ENCODE measurements at places on chromosomes 12 and 14.

GRCh38 chr12:121872546-121873215 is 14.0 kb upstream of the HPD start:
- DNase-seq, result peak; percentile 53

DNA sequence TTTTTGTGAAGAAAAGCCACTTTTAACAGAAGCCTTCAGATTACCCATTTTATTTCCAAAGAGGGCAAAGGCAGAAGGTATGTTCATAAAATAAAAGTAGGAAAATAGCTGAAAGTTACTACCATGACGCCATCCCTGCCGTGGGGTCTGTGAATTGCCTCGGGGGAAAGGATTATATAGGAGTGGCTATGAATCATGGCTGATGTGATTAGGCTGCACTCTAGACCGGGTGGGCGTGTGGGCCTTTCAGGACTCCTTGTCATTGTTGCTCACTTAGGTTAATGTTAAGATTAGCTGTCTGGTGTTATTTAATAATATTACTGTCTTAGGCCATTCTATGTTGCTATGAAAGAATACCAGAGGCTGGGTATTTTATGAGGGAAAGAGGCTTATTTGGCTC is 195.5 kb downstream of the EGLN3 start:
- no peak for DNase-seq

- DNase-seq, result no peak
Measured at GRCh38 chr12:95474660-95474958, 657 bp downstream of the METAP2 start.

DNA sequence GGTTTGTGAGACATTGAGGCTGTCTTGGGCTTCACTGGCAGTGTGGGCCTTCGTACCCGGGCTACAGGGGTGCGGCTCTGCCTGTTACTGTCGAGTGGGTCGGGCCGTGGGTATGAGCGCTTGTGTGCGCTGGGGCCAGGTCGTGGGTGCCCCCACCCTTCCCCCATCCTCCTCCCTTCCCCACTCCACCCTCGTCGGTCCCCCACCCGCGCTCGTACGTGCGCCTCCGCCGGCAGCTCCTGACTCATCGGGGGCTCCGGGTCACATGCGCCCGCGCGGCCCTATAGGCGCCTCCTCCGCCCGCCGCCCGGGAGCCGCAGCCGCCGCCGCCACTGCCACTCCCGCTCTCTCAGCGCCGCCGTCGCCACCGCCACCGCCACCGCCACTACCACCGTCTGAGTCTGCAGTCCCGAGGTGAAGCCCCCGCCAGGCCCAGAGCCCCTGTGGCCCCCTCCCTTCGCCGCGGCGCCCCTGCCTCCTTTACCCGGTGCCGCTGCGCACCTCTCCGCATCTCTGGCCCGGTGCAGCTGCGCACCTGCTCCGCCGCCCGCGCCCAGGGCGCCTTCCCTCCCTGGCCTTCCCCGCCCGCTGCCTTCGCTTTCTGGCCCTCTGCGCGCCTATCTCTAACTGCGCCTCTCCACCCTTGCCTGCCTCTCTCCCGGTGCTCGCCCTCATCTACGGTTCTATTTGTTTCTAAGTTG is at the start of gene ENO2:
Gene ENO2 (plus strand): TSS at position 335 of the 701 bp plus-strand sequence. CDS start 1,253 bp downstream, outside the sequence.
- peak; percentile 70 for DNase-seq

DNA sequence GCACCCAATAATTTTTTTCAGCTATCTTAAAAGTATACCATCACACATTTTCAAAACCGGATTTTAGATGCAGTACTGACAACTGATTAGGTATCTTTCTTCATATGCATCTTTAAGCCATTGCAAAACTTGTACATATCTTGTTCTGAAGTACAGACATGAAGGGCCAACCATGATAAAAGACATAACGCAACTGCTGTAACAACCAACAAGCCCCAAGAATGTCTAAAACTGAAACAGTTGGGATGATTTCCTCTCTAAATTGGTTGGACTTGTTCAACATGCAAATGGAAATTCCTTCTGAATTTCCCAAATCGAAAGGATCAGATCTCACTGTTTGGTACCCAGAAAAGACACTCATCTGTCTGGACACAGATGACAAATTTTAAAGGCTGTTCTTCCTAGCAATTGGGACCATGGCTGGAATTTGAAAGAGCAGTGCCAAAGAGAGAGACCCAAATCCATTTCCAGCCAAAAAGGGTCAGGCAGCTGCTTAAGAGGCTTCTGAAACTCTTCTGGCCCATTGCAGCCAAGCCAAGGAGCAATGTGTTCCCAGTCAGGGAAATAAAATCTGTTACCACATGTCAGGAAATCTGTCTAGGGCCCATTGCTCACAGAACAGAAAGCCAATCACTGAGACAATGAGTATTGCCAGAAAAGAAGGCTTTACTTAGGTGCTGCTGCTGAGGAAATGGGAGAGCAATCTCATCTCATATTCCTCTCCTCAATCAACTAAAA is 1122.4 kb upstream of the USP15 start:
- no peak for DNase-seq

DNA sequence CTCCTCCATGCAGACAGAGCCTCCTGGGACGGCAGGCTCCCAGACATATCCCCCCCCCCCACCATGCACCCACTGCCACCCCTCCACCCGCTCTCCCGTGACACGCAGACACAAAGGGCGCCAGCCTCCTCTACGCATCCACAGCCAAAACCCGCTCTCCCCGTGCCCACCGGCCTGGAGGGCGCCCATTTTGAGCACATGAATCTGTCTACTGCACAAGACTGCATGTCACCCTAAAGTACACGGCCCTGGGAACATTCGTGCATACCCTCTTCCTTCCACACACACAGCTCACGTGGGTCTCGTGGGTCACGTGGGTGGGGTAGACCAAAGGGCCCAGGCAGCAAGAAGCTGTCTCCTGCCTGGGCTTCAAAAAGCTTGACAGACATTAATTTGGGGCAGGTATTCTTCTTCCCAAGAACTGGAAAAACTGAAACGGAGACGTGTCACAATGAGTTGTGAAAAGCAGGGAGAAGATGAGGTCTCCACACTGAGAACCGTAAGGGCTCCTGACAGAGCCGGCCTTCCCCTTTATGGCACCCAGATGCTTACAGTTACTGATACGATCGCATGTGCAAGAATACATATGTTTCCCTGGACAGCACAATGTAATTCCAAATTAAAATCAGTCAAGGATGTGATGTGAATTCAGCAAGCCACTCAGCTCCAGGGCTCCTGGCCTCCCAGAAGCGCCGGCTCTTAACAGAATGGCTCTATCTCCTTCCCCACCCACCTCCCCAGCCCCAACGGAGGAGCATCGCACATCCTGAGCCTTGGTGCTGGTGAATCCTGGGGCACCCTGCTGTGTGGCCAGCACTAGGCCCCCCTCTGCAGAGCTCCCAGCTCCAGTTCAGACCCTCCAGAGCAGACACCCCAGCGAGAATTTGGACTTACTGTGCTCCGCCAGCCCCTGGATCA is 1.9 kb downstream of the TGFB3 start:
- no peak for DNase-seq

GRCh38 chr12:26979733-26980132 is 34.5 kb downstream of the TM7SF3 start:
- DNase-seq, result no peak

DNA sequence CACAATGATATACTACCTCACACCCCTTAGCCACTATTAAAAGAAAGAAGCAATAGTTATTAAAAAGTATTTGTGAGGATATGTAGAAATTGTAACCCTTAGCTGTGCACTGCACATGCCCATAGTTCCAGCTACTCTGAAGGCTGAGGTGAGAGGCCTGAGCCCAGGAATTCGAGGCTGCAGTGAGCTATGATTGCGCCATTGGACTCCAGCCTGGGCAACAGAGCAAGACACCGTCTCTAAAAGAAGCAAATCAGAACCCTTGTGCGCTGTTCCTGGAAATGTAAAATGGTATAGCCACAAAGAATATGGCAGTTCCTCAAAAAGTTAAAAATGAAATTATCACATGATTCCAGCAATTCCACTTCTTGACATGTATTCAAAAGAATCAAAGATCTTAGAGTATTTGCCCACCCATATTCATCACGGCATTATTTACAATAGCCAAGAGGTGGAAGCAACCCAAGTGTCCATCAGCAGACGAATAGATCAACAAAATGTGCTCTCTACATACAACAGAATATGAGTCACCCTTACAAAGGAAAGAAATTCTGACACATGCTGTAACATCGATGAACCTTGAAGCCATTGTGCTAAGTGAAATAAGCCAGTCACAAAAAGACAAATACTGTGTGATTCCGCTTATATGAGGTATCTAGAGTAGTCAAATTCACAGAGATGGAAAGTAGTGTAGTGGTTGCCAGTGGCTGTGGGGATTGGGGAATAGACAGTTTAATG is 23.7 kb upstream of the YLPM1 start:
- no peak for DNase-seq

GRCh38 chr12:30732954-30733637 is 21.7 kb downstream of the CAPRIN2 start:
- DNase-seq, result no peak

- peak; percentile 47 for DNase-seq
Measured at GRCh38 chr12:12999271-12999958, 650 bp downstream of the HEBP1 start.

GRCh38 chr14:23939607-23940326 is 13.8 kb upstream of the DHRS4 start:
- DNase-seq, result no peak

- DNase-seq, result no peak
Measured at GRCh38 chr12:122686538-122686937, 16.6 kb downstream of the HCAR2 start.

DNA sequence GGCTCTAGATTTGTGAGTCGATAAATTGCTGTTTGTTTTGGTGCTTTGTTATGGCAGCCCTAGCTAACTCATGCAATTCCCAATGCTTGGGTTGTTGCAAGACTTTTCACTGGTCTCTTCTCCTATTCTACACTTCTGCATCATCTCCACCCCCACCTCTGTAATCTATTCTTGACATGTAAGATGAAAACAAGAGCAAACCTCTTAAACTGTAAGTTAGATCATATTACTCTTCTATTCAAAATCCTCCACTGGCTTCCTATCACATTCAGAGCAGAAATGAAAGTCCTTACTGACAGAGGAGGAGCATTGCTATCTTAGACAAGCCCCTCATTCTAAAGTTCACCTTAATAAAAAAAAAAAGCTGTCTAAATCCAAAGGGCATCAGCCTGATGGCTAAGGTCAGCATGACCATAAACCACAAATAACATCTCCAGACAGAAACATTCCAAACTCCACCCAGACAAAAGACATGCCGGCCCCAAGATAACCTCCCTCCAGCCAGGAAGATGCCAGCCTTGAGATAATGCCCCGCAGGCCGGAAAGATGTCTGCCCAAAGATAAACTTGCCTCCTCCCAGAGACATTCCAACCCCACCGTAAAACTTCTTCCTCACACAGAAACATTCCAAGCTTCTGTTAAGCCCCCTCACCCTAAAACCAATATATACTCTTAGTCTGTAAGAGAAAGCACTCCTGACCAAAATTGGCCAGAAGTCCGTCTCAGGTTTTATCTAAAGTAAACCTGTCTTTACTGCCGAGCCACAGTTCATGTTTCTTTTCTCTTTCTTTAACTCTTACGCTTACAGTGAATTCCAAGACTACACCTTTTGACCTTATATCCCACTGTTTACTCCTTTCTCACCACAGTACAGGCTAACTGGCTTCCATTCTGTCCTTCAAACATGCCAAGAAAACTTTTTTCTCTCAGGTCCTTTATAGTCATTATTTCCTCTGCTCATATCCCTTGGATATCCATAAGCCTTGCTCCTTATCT is 308.9 kb downstream of the KCNH5 start:
- DNase-seq, result no peak

- DNase-seq, result no peak
Measured at GRCh38 chr14:36952689-36953088, 219.7 kb downstream of the SLC25A21 start.

- DNase-seq, result no peak
Measured at GRCh38 chr12:70120970-70121369, 122.3 kb upstream of the CNOT2 start.

DNA sequence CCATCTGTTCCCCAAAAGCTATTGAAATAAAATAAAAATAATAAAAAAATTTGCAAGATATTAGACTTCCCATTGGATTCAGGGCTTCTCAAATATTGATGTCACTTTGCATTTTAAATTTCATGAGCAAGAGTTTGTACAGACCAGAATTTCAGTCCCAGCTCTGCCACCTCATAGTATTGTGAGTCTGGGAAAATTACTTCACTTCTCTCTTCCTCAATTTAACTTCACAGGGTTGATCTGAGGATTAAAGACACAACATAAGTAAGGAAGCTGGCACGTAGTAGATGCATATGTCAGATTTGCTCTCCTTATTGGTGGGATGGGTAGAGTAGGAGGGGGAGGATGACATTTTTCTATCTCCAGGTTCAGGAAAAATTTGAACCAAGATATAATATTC is 32.8 kb downstream of the COX8C start:
- DNase-seq, result no peak

DNA sequence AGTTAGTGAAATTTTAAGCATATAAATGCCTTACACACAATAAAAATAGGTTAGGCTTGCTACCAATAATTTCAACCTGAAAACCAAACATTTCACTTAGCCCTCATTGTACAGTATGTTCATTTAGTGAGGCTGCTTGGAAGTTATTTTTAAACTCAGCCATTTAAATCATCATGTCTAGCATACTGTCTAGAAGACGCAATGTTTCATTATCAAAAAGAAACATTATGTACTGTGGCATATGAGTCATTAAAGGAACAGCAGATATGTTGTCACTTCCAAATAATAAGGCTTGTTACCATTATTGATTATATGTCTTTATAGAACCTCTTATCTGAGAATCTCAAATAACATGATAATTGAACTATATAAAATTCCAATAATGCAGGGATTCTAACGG is 304.7 kb downstream of the RMST start:
- DNase-seq, result no peak

- DNase-seq, result no peak
Measured at GRCh38 chr14:102838501-102838900, 61.3 kb downstream of the TRAF3 start.

DNA sequence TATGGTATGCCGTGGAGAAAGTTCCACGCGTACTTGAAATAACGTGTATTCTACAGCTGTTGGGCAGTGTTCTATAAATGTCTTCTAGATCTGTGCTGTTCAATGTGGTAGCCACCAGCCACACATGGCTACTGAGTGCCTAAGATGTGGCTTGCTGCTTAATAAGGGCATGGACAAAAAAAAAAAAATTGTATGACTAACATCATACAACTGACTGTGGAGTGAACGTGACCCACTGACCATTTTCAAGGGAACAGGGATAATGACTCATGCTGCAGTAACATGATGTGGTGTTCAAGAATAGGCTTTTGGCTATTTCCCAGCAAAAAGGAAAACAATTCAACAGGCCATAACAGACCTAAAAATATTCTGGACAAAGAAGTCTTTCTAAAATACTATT is 13.0 kb downstream of the ATG14 start:
- no peak for DNase-seq

Measured in kidney (tissue), 22 donors.